ENCODE measurements at places on chromosomes 7 and 10. TPM values are rescaled to one million over a fixed set of nuclear protein-coding genes. Genes with fewer than 3 reads are reported as not detected.

Gene STEAP1
- total RNA-seq = not detected

Gene TACC2
- total RNA-seq = 64.2 TPM

Gene AKR1C4
- not detected for total RNA-seq

Gene SLC35B4
- total RNA-seq = 24.0 TPM

Gene RNF32
- total RNA-seq = 1.7 TPM

Gene SEM1
- total RNA-seq = 46.5 TPM

Gene CYP3A7
- not detected for total RNA-seq

Gene MYOF
- total RNA-seq = 470 TPM
